B cell (primary cell): ENCODE measurements at places on chromosomes 11 and 22. TPM values are rescaled to one million over a fixed set of nuclear protein-coding genes. Genes with fewer than 3 reads are reported as not detected.

GRCh38 chr11:54558919-54559318, 44.9 kb downstream of the OR4C46 start:
- no peak overlapping the region for H3K27ac ChIP-seq
- H3K36me3 ChIP-seq: no peaks in the 10 kb centered on the region
- no peak overlapping the region for H3K4me3 ChIP-seq
- no peaks in the 10 kb centered on the region for H3K27me3 ChIP-seq
- H3K4me1 ChIP-seq: no peaks in the 10 kb centered on the region

- no peaks in the 10 kb centered on the region for H3K27me3 ChIP-seq
- peak overlapping the region; percentile 42 for H3K4me3 ChIP-seq
- H3K27ac ChIP-seq: peak overlapping the region; percentile 81
Observed at GRCh38 chr22:42937164-42937843, 77.6 kb downstream of the PACSIN2 start.

- no peaks in the 10 kb centered on the region for H3K36me3 ChIP-seq
- no peak overlapping the region for H3K4me3 ChIP-seq
- peaks cover 23% of the 10 kb centered on the region for H3K4me1 ChIP-seq
- no peak overlapping the region for H3K27ac ChIP-seq
- H3K27me3 ChIP-seq: no peaks in the 10 kb centered on the region
- DNase-seq: no peak
Observed at GRCh38 chr22:18022876-18023275, 1.5 kb downstream of the MICAL3 start.

- H3K4me1 ChIP-seq: no peaks in the 10 kb centered on the region
- no peak for DNase-seq
- no peaks in the 10 kb centered on the region for H3K36me3 ChIP-seq
- no peak overlapping the region for H3K27ac ChIP-seq
Observed at GRCh38 chr11:129298988-129299387, 76.7 kb upstream of the BARX2 start.

DNA sequence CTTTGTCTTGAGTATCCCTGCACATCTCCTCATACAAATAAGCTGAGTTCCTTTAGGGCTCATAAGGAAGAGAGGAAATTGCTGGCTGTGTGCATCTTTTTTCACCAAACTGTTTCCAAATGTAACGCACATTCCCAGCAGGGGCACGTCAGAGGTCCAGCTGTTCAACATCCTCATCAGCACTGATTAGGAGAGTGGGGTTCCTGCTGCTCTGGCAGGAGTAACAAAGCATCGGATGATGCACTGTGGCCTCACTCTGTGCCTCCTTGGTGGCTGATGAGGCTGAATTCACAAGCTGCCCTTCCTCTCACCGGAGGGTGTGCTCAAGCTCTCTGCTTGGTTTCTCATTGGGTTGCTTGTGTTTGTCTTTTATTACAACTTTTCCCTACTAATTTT, 35.5 kb upstream of the SLC25A1 start:
- H3K4me1 ChIP-seq: no peaks in the 10 kb centered on the region
- no peak overlapping the region for H3K27ac ChIP-seq
- H3K27me3 ChIP-seq: no peaks in the 10 kb centered on the region
- DNase-seq: no peak
- H3K4me3 ChIP-seq: no peak overlapping the region

OR2AG2 gene
- 0.27 TPM in 1 of 2 replicates, not detected in the other for total RNA-seq

GAL3ST1 gene
- 0.46 TPM in 1 of 2 replicates, not detected in the other for total RNA-seq

CRYBB3 gene
- total RNA-seq: not detected in 2 replicates
